ENCODE measurements at places on chromosomes 3 and 15. TPM values are rescaled to one million over a fixed set of nuclear protein-coding genes. Genes with fewer than 3 reads are reported as not detected.

Gene CLK3
- total RNA-seq = 96.8 TPM

Gene STX19
- not detected for total RNA-seq

Gene MAN2C1
- 133 TPM for total RNA-seq

Gene SMAD3
- 34.2 TPM for total RNA-seq

Gene INKA1
- total RNA-seq = 1.7 TPM

Gene CPN2
- total RNA-seq = not detected

Gene AGTR1
- not detected for total RNA-seq

- no peak for DNase-seq
These were observed 1.2 kb upstream of the SPICE1 start for GRCh38 chr3:113516115-113516505.

DNA sequence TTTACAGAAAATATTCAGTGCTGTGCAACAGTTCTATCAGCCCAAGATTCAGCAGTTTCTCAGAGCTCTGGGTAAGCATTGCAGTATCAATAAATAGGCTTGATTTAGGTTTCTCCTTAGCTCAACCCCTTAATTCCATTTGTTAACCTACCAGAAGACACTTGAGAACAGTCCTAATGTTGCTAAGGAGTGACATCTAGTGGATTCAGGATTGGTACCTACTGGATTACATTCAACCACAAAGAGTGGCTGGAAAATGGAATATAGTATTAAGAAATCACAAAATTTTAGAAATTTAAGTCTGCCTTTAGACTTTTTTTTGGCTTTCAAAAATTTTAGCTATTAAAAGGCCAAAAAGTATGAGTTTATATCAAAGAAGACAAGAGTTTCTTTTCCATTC is 34.7 kb downstream of the POLG start:
- no peak for DNase-seq

DNA sequence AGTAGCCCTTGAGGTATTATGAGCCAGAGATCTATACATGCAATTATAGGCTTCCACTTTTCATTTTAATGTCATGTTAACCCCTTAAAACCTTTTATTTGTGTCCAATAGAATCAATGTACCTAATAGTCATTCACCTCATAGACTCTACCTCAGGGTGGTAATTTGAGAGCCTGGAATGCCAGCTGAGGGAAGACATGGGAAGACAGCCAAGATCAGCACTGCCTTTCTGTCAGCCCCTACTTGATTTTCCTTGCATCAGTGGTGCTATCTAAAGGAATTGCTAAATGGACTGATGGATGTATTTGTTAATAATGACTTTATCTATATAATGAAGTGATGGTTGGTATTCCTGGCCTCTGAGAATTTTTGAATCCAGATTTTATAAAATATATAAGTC is 113.3 kb upstream of the GBE1 start:
- DNase-seq = no peak

DNA sequence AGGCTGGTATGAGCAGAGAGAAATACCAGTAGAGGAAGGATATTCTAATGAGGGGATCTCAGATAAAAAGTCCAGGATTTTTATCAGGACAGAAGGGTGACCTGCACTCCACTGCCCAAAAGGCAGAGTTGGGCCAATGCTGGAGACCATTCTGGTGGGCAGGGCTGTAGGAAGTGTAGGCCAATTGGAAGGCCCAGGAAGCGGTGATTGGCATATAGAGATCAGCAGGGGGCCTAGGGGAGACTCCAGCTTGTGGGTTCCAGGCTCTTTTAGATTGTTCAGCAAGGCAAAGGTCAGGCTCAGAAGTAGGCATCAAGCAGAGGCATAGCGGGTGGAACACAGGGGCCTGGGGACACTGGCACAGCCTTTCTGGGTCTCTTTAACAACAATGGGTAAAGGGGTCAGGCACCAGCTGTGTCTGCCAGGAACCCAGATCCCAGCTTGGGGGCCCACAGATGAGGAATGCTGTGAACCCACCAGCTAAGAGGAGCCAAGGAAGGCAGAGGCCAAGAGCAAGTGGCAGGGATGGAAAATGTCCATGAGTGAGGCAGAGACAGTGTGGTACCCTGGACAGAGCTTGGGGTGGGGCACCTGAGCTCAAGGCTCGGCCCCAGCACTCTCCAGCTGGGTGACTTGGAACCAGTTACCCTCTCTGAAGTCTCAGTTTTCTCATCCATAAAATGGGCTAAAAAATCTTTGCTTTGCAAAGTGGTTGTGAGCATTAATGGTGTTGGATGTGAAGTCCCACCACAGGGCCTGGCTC is 27.0 kb upstream of the RASGRF1 start:
- DNase-seq = no peak

- no peak for DNase-seq
These were observed 173.3 kb downstream of the RBMS3 start for GRCh38 chr3:29454161-29454611.

DNA sequence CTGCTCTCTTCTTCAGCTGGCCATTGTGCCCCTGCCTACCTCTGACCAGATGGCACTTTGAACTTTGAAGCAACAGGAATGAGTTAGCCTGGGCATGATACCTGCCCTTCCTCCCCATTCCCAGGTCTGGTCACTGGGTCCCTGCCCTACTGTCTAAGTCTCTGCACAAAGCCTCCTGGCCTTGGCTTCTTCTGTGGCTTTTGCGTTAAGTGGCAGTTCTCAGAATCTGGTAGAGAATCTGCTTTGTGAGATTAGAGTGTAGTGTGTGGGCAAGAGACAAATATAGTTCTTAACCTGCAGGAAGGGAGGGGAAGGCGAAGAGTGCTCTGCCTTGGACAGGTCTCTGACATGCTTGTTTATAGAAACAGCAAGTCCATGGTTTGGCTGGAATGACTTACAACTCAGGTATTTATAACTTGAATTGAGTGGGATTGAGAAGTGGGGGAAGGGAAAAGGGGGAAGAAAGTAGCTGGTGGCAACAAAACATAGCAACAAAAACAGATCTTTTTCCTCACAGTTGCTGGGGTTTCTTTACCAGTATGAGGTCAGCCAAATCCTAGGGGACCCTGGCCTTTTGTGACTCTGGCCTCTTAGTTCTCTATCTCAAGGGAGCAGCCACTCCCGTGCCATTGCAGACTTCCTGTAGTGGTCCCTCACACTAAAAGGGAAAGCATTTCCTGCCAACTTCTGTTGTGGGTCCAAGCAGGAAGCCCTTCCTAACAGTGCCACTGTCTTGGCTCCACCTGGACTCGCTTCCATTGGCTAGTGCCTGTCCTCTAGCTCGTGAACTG is 16.7 kb downstream of the MAPKBP1 start:
- DNase-seq = no peak

GRCh38 chr15:79218588-79219200 is 63.8 kb upstream of the ANKRD34C start:
- no peak for DNase-seq

GRCh38 chr3:155080692-155081091 is 573 bp downstream of the MME start:
- DNase-seq = no peak

DNA sequence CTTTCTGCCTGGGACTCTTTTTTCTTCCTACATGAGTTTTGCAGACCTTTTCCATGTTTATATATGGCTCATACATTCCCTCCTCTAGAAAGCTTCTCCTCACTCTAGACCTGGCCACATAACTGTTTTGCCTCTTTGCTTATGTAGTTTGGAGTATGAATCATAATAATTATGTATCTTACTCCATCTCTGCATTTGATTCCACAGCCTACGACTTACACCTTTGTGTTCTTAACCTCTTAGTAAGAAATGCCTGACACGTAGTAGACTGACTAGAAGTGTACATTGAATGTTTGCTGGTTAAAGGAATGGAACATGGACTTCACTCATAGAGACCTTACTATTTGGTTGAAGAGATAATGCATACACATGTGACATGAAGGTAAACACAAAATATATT is 56.4 kb downstream of the MBNL1 start:
- DNase-seq = no peak

DNA sequence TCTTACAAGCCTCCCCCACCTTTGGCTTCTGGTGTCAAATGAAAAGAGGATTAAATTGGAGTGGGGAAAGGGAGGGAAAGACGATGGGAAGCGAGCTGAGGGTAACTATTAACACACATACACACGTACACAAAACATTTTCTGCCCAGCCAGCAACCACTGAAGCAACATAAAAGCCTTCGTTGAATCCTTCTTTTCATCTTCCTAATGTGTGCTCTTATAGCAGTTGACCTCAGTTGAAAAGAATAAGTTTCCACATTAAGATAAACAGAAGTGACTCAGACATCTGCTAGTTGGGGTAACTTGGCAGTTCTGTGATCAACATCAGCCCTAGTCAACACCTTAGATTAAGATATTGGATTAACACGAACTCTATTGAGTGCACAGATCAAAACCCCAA is 558.5 kb downstream of the MECOM start:
- no peak for DNase-seq

DNA sequence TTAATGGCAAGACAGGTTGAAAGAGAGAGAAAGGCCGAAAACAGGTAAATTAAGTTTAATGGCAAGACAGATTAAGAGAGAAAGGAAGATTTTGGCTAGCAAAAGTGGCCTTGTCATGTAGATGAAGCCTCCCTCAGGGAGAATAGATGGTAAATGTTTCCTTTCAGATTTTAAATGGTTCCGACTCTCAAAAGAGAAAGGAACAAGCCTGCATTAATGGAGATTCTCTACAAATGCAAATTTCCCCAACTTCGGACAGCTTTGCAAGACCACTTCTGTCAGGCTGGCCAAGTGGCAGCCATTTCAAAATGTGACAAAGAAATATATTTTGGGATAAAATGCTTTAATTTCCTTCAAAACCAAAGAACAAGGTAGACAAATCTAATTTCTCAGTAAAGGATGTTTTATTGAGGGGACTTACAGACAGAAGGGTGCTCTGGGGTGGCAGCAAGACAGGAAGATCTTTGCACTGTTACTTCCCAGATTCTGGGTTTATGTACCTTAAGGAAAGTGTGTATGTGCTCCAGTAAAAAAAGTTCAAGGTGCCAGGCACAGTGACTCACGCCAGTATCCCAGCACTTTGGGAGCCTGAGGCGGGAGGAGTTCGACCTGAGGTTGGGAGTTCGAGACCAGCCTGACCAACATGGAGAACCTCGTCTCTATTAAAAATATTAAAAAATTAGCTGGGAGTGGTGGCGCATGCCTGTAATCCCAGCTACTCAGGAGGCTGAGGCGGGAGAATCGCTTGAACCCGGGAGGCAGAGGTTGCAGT is 626.3 kb upstream of the NAALADL2 start:
- DNase-seq = no peak

GRCh38 chr3:110811050-110811449 is 260.6 kb upstream of the NECTIN3 start:
- DNase-seq = no peak

GRCh38 chr3:101279765-101280385 is 40.5 kb downstream of the IMPG2 start:
- DNase-seq = no peak

DNA sequence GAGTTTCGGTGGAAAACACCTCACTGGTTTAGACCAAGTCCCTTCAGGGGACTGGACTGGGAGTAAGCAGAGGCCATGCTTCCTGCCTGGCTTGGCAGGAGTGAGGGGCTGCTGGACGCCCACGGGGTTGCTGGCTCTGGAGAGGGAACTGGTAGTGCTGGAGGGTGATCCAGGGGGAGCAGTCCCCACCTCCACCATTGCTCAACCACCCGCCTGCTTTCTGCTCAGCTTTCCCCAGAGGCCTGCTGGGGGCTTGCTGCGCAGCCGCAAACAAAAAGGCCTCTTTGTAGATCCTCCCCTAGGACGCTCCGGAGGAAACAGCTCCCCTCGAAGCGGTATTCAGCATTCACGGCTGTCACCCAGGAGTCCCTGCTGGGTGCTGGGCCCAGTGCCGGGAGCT is 33.5 kb downstream of the EBLN2 start:
- DNase-seq = no peak

DNA sequence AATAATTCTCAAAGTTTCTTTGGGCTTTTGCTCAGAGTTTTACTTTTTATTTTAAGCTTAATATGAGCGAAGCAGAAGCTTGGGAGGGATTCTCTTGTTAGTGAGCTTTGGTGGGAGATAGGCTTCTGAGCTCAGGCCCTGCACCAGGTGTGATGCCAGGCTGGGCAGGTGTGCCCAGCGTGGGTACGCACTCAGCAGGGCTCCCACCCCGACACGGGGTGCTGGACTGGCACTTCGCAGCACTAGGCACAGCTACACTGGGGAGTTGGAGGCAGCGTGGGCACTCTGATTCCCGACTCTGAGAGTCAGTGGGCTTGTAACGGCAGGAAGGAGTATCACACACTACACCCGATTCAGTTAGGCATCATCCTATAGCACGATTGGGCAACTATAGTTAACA is 244.0 kb downstream of the KLF13 start:
- DNase-seq = no peak

DNA sequence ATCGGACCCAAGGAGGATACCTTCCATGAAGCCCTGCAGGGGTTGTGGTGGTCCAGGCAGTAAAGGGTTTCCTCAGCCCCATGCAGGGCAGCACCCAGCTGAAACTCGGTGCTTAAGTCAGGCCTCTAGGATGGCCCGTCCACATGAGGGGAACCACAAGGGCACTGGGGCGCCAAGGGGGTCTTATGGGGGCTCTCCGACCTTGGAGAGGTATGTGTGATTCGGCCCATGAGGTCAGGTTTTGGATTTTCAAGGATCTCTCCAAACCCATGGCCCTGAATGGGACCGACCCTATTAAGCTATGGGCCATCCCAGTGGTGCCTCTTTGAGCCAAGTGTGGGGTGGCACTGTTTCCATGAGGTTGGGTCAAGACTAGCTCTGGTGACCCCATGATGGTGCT is 233.3 kb downstream of the SNRPN start:
- DNase-seq = no peak

DNA sequence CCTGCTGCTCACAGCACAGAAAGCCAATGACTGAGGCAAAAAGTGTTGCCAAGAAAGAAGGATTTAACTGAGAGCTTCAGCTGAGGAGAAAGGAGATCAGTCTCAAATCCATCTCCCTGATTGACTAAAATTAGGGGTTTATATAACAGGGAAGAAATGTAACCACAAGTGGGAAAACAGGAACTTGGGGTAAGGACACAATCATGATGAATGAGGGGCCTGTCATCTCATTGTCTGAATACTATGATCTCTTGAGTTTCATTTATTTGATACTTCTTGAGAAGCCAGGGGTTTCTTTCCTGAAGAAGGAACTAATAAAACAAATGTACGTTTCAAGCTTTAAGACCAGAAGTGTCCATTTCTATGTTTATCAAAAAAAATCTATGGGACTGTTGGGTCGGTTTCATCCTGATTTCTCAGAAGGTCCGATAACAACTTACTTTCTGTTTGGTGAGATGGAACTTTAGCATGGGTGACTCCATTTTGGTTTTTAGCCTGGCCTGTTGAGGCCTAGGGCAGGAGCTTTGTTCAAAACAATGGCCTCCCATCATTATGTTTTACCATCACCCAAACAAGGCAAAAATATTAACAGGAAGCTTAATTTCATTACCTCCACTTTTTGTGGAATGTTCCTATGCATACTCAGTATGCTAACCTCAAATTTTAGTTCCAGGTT is 76.6 kb upstream of the PIAS1 start:
- DNase-seq = no peak

DNA sequence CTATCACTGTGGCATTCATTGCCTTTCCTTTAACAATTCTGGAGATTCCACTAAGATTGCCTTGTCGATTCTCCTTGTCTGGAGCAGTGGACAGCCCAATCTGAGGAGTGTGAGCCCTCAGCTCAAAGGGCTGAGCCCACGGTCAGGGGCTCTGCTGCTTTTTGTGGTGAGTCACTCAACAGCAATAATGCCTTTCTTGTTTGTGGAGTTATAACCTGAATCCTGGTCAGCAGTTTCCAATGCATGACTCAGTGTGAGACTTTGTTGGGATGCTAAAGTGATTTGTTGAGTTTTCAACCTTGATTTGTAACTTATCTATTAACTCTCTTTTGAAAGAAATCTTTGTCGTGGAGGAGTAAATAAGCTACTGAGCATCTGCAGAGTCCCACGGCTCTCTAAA is 183.5 kb downstream of the TJP1 start:
- DNase-seq = no peak
